AG08396 (cell line): ENCODE measurements at places on chromosomes 7 and 10.
A peak's percentile ranks its signal among the peaks of the same experiment; 100 is the strongest.

- no peak for DNase-seq
Observed at GRCh38 chr10:123323884-123324283, 169.7 kb downstream of the BUB3 start.

- no peak for DNase-seq
Observed at GRCh38 chr10:73093922-73094850, 2.5 kb downstream of the P4HA1 start.

DNA sequence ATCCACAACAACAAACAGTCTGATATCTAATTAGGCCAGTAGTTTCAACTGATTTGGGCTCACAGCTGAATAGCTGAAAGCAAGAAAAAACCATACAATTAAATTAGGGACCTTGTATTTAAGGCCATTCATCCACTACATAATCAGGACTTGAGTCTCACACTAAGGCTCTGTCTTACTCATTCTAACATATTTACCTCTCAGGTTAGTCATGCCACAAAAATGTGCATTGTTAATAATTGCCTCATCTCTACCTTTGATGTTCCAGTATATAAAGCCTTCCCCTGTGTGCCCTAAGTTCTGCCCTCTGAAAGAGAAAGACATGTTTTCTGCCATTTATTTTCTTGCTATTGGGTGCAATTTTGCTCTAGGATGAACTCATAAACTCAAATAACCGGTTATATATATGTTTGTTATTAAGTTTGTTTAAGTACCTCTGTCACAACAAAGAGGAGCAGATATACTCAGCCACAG, 5.3 kb upstream of the C1GALT1 start:
- DNase-seq: peak; percentile 28

DNA sequence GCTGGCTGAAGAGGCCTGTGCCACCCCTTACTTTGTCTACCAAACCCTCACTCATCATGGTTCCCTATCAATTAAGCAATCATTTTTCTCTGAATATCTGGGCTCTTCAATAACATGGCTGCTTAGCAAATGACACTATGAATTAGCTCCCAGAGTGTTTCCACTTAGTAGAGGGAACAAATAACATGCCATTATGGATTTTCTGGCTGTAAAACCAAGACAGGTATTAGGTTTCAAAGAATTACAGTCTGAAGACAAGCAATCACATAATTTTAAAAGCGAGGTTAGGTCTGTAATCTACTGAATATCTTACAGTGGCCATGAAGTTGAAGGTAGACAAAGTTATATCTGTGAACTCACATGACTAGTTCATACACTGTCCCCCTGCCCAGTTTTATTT, 220.8 kb upstream of the PHYHIPL start:
- DNase-seq: no peak

GRCh38 chr10:130138479-130138866, 2.3 kb downstream of the GLRX3 start:
- peak; percentile 66 for DNase-seq

DNA sequence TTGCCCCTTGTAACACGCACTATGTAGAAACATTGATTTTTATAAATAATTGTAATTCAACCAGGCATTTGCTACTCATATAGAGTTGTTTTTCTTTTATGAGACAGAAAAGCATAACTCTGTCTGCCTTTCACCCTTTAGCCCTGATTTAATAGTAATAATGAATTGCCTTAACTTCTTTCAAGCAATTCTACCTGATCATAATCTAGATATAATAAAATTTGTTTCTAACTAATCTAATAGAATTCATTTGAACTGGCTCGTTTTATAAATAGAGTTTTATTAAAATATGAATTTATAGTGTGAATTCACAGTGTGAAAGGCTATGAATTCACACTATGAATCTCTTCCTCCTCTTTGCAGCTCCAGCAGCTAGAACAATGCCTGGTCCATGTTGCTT, 184.1 kb upstream of the PTN start:
- DNase-seq: no peak

- DNase-seq: no peak
Observed at GRCh38 chr10:124231168-124232155, 138.1 kb upstream of the CHST15 start.

- peak; percentile 8 for DNase-seq
Observed at GRCh38 chr7:90958647-90959046, 305.6 kb upstream of the FZD1 start.

- no peak for DNase-seq
Observed at GRCh38 chr7:36741866-36742265, 17.6 kb upstream of the AOAH start.

GRCh38 chr7:90933984-90934383, 330.2 kb upstream of the FZD1 start:
- no peak for DNase-seq

DNA sequence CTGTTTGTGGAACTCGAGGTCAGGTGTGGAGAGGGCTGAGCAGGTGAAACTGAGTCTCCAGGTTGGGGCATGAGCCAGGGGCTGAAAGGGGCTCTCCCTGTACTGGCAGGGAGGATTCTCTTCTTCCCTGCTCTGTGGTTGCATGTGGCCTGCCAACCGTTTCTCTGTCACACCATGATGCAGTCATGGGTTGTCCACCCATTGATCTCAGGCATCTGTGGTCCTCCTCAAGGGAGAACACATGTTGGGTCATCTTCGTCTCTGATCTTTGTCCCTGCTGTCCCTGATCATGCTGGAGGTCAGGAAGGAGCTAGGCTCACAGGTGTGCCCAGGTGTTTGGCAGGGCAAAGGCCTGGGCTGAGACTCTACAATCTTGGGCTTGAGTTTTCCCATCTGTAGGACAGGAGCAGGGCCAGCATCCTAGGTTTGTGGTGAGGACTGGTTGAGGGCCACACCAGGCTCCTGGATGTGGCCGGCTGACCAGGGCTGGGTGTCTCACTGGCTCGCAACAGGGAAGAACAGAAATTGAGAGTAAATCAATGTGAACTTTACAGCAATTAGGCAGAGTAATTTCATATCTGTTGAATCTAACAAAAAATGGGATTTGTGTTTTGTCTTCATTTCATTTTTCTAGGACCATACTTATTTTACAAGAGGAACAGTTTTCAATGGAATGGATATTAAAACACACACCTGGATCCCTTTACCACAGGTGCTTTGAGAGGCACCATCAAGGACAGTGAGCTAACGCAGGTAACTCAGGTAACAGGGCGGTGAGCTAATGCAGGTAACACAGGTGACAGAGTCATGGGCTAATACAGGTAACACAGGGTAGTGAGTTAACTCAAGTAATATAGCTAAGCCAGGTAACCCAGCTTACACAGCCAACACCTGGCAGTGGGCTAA, 58.5 kb upstream of the IGFBP3 start:
- DNase-seq: no peak

DNA sequence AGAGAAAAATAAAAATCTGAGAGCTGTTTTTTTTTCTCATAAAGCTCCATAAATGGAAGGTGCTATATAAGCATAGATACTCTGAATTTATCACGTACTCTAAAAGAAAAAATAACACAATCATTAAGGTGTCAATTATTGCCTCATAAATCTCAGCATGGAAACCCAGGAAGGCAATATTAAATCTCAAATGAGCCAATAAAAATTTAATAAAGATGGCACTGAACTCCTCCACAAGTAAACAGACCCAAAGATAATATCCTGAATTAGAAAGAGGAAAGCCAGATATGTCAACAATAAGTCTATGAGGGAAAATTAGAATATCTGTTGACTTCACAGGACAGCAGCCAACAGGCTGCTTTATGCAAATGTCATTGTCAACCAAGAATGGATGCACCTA, 66.5 kb downstream of the CDK6 start:
- DNase-seq: no peak

DNA sequence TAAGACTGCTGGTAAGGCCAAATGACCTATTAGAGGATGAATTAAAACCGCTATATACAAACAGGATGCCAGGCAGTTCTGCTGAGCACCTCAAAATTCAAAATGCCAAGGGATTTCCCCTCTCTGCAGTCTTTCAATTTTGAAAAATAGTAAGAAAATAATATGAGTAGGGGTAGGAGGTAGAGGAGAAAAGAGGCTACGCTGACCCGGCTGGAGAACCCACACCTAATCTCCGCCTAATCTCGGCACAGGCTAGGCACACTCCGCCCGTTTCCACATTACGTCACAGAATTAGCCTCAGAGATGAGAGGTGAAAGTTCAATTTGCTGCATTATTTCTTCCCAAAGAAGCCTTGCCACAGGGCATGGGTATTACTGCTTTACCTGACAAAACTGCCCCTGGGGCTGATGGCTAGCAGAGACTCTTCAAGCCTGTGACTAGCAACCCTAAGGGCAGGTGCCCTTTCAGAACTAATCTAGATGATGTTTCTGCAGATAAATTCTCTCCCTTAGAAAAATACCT, 21.3 kb upstream of the SPOCK2 start:
- DNase-seq: no peak

DNA sequence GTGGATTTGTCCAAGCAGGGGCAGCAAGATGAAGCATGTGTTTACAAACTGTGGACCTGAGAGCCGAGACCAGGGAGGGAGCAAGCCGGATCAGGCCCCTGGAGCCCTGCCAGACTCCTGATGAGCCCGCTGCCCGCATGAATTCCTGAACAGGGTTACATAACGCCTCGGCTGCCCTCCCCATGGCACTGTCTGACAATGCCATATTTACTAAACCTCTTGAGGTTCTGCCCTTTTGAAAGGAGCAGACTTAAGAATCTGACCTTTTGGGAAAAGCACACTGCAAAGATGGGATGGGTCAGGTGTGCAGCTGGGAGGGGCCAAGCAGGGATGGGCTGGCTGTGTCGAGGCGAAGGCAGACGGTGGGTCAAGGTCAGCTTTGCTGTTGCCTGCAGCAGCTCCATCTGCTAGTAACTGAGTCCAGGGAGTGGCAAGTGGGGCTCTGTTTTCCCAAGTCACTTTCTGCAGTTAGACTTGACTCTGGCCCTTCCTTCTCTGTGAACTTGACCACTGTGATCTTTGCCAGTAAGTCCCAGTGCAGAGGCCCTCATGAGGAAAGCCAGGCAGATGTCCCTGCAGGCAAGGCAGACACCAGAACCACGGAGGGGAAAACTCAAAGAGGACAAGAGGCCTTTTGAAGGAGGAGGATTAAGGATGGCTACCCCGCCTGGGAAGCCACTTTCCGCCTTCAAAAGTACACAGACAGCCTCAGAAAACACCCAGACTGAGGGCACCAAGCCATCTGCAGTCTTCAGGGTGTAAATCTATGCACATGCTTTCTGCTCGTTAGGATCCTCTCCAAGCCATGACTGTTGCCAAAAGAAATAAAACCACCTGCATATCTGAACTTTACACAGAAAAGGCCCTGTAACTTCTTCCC, 175.8 kb downstream of the TNS3 start:
- DNase-seq: peak; percentile 58

GRCh38 chr10:79237454-79238157, 109.7 kb upstream of the PPIF start:
- no peak for DNase-seq

- peak; percentile 49 for DNase-seq
Observed at GRCh38 chr7:101058355-101058754, 26.9 kb upstream of the TRIM56 start.

GRCh38 chr7:42907316-42907715, 4.6 kb downstream of the C7orf25 start:
- no peak for DNase-seq

GRCh38 chr7:422886-423225, 96.8 kb downstream of the PDGFA start:
- DNase-seq: no peak

GRCh38 chr7:123770378-123770777, 21.6 kb upstream of the WASL start:
- no peak for DNase-seq

- DNase-seq: peak; percentile 63
Observed at GRCh38 chr10:77638321-77639101, 903 bp upstream of the KCNMA1 start.

- DNase-seq: no peak
Observed at GRCh38 chr10:13787015-13787421, 200.3 kb downstream of the PRPF18 start.

DNA sequence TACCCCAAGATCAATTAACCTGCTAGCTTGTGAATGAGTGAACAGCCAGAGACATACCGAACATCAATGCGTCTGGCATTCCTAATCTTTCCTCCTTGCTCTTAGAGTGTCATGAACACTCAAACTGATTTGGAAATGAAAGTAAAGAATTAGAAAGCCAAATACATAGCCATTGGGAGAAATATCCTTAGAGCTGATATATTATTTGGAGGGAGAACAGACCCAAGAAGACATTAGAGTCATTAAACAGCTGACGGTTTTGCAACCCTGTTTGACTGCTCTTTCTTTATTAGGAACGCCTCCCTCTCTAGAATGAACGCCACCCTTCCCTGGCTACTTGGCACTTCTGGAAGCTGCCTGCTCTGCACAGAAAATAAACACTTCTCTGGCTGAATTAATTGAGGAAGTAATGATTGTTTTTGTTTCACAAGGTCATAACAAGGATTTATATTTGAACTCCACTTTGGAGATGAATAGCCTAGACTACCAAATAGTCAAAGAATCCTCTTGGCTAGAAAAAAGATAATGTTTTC, 42.8 kb downstream of the CTTNBP2 start:
- DNase-seq: no peak

DNA sequence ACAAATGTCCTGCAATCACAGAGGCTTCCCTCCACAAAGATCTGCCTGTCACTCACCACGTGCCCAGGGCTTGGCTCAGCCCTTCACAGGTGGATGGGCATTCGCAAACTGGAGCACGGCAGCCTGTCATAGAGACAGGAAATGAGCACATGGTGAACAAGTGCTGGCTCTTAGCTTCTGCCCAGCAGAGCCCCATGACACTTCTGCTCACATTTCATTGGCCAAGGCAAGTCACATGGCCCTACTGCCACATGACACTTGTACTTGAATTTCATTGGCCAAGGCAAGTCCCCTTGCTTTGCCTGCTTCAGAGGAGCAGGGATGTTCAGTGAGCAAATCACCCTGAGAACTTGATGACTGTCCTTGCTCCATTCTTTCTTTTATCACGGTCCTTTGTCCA, 110.8 kb upstream of the PPP2R2D start:
- DNase-seq: no peak

- DNase-seq: no peak
Observed at GRCh38 chr10:52956861-52957260, 184.3 kb upstream of the MBL2 start.

- no peak for DNase-seq
Observed at GRCh38 chr10:34884272-34884952, 69.3 kb upstream of the PARD3 start.

- DNase-seq: no peak
Observed at GRCh38 chr10:110865809-110866482, 5.8 kb upstream of the PDCD4 start.

DNA sequence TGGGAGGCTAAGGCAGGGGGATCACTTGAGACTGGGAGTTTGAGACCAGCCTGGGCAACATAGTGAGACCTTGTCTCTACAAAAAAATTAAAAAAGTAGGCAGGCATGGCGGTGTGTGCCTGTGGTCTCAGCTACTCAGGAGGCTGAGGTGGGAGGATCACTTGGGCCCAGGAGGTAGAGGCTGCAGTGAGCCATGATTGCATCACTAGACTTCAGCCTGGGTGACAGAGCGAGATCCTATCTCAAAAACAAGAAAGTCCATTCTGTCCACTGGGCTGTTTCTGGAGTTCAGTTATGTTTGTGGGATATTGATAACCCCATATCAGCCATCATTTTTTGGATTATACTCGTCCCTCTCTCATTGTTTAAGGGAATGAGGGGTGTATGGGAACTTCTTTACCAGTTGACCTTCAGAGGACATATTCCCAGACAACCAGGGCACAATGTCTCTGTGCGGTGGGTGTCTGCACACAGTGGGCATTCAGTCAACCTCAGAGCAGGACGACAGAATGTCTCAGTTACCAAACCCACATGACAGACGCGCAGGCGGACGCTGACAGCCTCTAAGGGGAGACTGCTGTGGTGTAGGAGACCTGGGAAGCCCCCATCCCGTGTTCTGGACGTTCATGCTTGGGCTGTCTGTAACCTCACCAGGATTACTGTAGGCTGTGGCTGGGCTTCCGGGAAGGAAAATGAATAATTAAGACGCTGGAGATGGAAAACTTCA, 69.4 kb downstream of the CARD11 start:
- no peak for DNase-seq
